ENCODE measurements at places on chromosomes 12 and 14.

DNA sequence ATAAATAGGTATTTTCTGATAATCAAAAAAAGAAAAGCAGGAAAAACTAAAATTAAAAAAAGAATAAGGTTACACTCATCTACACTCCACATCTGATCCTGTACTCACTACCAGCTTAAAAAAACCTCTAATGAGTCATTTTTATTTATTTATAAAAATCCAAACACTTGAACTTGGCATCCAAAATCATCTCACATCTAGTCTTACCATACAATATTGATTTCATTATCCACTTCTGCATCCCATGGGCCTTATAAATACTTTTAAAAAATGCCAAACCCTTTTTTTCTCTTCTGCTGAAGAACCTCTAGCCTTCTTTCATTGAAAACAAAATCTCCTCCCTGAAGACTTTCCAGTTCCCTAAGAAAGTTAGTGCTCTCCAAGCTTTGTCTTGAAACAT, 109.7 kb downstream of the TMTC3 start:
- no peaks in the 10 kb centered on the region for H3K4me1 ChIP-seq
- no peak overlapping the region for H3K27ac ChIP-seq
- H3K36me3 ChIP-seq, result no peaks in the 10 kb centered on the region
- no peaks in the 10 kb centered on the region for H3K27me3 ChIP-seq

GRCh38 chr12:65879878-65880277, 55.6 kb downstream of the HMGA2 start:
- DNase-seq, result no peak
- H3K27me3 ChIP-seq, result no peaks in the 10 kb centered on the region
- no peak overlapping the region for H3K4me3 ChIP-seq
- no peaks in the 10 kb centered on the region for H3K36me3 ChIP-seq
- H3K27ac ChIP-seq, result no peak overlapping the region

GRCh38 chr12:3132636-3133404, 55.6 kb downstream of the TSPAN9 start:
- H3K4me3 ChIP-seq, result no peak overlapping the region
- no peak for DNase-seq
- peaks cover 20% of the 10 kb centered on the region for H3K4me1 ChIP-seq
- no peaks in the 10 kb centered on the region for H3K27me3 ChIP-seq
- no peak overlapping the region for H3K27ac ChIP-seq

DNA sequence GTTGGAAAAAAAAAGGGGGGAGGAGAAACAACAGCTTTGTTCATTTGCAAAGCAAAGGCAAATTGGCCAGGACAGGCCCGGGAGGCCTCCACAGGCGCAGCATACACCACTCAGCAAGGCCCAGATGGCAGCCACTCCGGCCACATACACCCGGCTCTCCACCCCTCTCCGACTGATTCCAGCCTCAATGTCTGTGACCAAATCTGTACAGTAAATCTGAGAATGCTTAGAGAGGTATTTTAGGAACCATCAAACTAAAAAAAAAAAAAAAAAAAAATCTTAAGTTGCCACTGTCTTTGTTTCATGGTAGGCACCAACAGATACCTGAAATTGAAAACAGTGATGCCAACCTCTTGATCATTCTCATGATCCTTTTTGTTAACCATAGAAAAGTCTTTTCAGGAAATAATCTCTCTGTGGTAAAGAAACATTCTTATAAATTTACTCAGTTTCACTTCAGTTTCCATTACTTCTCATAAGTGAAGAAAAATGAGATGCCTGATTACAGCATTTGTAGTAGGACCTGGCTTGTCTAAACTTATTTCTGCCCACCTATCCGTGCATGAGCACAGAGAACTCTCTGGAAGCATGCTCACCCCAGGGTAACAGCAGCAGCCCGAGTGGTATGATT, 20.2 kb downstream of the VPS37B start:
- H3K4me1 ChIP-seq, result peaks cover 77% of the 10 kb centered on the region
- no peak for DNase-seq
- no peaks in the 10 kb centered on the region for H3K36me3 ChIP-seq
- H3K27me3 ChIP-seq, result no peaks in the 10 kb centered on the region

DNA sequence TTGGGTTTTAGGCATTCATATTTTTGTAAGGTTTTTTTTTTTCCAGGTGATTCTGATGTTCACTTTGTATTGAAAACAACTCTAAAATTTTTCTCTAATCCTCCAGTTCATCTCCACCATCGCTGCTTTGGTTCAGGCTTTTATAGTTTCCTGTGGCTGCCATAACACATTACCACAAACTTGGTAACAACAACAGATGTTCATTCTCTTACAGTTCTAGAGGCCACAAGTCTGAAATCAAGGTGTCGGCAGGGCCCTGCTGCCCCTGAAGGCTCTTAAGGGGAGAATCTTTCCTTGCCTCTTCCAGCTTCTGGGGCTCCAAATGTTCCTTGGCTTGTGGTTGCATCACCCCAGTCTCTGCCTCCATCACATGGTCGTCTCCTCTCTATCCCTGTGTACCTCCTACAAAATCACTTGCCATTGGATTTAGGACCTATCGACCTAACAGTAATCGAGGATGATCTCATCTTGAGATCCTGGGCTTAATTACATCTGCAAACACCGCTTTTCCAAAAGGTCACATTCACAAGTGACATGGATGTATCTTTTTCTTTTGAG, 55.2 kb downstream of the PELI2 start:
- H3K4me1 ChIP-seq, result peaks cover 29% of the 10 kb centered on the region
- H3K27me3 ChIP-seq, result no peaks in the 10 kb centered on the region
- no peak overlapping the region for H3K4me3 ChIP-seq
- H3K36me3 ChIP-seq, result peaks cover 4% of the 10 kb centered on the region
- H3K27ac ChIP-seq, result no peak overlapping the region
- DNase-seq, result no peak

GRCh38 chr14:59028476-59029202, 159.8 kb upstream of the DAAM1 start:
- DNase-seq, result peak; percentile 63
- H3K27ac ChIP-seq, result peak overlapping the region; percentile 95
- no peak overlapping the region for H3K4me3 ChIP-seq
- peaks cover 15% of the 10 kb centered on the region for H3K4me1 ChIP-seq
- H3K27me3 ChIP-seq, result no peaks in the 10 kb centered on the region
- no peaks in the 10 kb centered on the region for H3K36me3 ChIP-seq

- no peaks in the 10 kb centered on the region for H3K36me3 ChIP-seq
- H3K27ac ChIP-seq, result no peak overlapping the region
- peaks cover 73% of the 10 kb centered on the region for H3K27me3 ChIP-seq
- DNase-seq, result no peak
- no peak overlapping the region for H3K4me3 ChIP-seq
Observed at GRCh38 chr12:113533842-113534375, 62.2 kb upstream of the LHX5 start.

DNA sequence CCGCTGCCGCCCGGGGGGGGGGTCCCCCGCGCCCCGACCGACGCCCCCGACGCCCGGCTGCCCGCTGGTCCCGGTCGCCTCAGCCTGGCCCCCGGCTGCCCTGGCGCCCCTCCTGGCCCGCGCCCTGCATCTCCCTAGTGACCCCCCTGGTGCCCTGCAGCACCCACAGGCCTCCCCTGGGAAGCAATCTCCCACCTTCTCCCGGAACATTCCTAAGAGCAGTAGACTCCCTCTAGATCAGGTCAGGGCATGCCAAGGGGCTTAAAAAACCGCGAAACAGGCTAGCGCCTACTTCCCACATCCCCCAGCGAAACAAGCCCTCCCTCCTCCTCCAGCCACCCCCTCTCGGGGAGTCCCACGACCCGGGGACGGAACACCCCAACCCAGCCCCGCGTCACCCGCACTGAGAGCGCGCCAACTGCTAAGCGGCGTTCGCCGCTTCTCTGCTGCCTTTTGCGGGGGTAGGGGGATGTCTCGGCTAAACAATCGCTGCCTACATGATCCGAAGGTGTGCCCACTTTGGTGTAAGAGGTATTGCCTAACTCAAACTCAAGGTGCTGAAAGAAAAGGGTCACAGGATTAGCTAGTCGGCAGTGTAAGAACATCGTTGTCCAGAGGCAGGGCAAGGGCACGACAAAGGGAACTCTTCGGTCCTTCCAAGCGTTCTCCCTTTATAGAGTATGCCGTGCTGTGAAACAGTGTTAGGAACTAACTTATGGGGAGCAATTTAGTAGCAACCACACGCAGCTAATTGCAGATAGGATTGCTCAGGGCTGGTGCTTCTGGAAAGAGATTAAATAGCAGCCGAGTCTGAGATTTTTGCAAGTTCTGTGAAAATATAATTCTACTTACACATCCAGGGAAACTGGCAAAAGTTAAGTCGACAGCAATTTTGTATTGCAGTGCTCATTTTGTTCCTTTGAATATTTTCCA, 619 bp upstream of the NTN4 start:
- peak overlapping the region; percentile 93 for H3K4me3 ChIP-seq
- DNase-seq, result peak; percentile 13
- H3K27me3 ChIP-seq, result peaks cover 92% of the 10 kb centered on the region
- H3K36me3 ChIP-seq, result no peaks in the 10 kb centered on the region
- peaks cover 12% of the 10 kb centered on the region for H3K4me1 ChIP-seq
- no peak overlapping the region for H3K27ac ChIP-seq

Data from neural crest cell (in vitro differentiated cells).